NCI-H2081 treated with DMSO at 0.1 percent for 48 hours (cell line): ENCODE measurements at places on chromosomes 7 and 10.

DNA sequence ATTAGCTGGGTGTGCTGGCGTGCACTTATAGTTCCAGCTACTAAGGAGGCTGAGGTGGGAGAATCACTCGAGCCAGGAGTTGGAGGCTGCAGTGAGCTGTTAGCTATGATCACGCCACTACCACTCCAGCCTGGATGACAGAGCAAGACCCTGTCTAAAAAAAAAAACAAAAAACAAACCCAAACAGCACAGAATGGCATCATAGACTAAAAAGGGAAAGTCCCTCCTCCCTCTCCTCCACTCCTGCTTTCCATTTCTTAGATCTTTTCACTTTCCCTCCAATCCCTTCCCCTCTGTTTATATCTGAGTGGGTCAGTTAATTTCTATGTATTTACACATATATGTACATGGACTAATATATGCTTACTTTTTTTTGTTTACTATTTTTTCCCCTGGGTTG is 10.4 kb upstream of the PIP4K2A start:
- DNase-seq: no peak

GRCh38 chr10:103767756-103768155 is 87.6 kb downstream of the SH3PXD2A start:
- no peak for DNase-seq

GRCh38 chr10:123069246-123069986 is 60.6 kb downstream of the ACADSB start:
- DNase-seq: no peak

DNA sequence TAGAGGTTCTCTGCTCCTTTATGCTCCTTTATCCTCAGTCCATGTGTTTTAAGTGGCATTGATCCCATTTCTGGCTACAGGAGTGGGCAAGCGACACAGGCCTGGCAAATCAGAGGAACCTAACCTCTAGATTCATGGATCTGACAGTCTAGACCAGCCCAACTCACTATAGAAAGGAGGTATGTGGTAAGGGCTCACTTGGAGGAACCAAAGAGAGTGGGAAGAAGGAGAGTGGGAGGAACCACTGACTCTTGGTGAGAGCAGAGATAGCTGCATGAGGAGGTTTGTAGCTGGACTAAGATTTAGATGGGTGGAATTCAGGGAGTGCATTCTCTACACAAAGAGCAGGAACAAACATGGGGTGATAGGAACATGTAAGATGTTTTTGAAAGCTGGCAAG is 11.6 kb upstream of the FRAT1 start:
- DNase-seq: no peak

DNA sequence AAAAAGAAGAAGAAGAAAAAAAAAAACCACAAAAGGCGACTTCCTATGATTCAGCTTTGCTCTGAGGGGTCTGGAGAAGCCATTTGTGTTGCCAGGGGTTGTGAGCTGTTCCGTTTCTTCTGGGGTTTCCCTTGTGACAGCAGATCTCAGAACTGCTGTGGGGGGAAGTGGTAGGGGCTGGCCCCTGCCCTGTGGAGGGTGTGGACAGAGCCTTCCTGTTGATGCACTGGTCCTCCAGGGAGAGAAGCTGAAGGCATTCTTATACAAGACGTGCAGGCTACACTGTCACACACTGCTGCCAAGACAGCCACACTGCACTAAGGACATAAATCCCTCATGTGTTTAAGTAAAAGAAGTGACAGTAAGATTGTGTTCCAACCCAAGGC is 17.3 kb upstream of the CSGALNACT2 start:
- DNase-seq: no peak

DNA sequence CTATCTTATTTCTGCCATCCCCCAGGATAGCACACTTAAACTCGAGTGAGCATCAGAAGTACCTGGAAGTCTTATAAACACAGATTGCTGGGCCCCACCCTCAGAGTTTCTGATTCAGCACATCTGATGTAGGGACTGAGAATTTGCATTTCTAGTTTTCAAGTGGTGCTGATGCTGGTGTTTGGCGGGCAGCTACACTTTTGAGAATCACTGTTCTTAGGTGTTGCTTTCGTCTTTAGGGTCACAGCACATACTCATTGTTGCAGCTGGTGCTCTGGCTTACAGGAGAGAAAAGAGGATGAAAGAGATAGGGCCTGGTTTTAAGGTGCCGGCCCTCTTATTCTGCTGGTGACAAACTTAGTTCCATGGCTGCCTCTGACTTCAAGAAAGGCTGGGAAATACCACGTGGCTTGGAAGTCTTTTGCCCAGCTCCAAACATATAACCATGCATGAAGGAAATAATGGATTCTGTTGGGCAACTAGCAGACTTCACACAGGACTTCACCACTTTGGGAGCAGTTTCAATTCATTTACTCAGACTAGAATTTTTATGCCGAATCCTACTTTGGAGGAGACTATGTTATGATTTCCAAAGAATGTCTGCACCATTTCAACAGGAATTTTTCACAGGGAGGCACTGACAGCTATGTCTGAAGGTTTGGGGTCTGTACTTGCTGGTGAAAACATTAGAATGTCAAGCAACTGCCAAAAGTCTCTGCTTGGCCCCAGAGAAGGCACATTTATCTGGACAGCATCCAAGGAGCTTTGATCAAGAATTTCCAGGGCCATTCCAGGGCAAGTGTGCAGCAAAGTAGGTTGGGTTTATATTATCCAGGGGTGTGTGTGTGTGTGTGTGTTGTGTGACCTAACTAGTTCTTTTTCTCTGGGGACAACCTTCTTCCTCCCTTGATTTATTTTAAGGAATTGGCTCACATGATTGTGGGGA is 6.9 kb upstream of the MINDY4 start:
- no peak for DNase-seq

- no peak for DNase-seq
These were observed 5.1 kb downstream of the LDB1 start for GRCh38 chr10:102114861-102115618.

DNA sequence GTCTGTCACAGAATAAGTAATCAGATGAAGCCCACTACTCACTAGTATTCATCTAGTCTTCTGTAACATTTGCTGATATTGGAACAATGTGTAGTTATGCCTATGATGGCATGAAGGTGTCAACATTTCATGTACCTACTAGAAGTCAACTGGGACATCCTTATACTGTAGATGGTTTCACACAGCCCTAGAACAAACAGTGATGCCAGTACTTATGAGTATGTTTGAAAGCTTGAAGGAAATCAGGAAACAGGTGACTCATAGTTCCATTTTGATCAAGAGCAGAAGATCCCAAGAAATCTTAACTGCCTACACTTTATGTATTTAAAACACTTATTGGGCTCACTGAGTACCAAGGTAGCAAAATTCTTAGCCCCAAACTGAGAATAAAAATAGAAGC is 1519.6 kb downstream of the REEP3 start:
- DNase-seq: no peak

- no peak for DNase-seq
These were observed 997 bp downstream of the WDR37 start for GRCh38 chr10:1057106-1057657.

DNA sequence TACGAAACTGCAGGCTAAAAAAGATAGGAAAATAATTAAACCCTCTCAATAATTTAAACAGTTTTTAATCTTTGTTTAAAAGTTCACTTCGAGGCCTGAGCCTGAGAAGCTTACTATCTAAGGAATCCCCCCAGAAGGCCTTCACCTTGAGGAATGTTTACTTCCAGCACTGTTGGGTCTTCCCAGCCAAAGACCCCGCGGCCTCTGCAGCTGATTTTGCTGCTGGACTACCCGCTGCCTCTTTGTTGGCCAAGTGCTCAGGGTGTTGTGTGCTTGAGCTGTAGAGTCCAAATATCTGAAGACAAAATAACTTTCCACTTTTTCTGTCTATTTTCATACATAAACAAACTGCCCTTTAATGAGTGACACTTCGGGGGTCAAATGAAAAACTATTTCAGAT is 292.7 kb downstream of the GLRX3 start:
- no peak for DNase-seq

DNA sequence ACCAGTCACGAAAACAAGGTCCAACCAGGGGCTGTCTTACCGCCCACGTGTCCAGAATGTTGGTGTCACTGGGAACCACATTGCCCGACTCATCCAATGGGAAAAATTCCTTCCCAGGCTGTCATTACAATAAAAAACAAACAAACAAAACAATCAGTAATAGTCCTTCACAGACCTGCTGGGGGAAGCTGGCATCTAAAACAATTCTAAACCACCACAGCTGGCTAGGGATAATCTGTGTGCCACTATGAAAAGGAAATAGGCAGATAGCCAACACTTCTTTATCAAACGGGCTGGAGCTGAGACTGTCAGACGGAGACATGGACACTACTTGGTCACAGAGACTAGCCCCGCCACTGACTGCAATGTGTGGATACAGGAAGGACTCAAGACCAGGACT is 9.2 kb downstream of the AKR1B1 start:
- DNase-seq: no peak

- DNase-seq: no peak
These were observed 62.7 kb upstream of the LRRC4 start for GRCh38 chr7:128093614-128094570.

- DNase-seq: peak; percentile 46
These were observed 316.0 kb upstream of the AOAH start for GRCh38 chr7:37040330-37040729.

DNA sequence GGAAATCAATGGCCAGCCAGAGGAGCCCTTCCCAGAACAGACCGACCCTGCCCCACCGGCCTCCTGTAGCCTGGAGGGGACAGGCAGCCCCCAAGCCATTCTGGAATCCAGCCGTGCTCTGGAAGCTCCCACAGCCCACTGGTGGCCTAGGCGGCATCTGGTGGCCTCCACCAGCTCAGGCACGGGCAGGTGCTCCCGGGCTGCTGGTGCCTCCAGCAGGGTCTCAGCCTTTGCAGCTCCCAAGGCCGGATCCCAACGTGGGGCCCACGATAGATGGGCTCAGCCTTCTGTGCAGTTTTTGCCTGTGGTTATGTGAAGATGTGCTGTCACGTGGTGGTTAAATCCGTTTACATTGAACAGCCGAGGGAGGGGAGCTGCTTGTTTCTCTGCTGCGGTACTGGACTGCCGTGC is 44.4 kb downstream of the JAKMIP3 start:
- DNase-seq: no peak

GRCh38 chr10:112914288-112914952 is 35.6 kb upstream of the TCF7L2 start:
- DNase-seq: no peak

DNA sequence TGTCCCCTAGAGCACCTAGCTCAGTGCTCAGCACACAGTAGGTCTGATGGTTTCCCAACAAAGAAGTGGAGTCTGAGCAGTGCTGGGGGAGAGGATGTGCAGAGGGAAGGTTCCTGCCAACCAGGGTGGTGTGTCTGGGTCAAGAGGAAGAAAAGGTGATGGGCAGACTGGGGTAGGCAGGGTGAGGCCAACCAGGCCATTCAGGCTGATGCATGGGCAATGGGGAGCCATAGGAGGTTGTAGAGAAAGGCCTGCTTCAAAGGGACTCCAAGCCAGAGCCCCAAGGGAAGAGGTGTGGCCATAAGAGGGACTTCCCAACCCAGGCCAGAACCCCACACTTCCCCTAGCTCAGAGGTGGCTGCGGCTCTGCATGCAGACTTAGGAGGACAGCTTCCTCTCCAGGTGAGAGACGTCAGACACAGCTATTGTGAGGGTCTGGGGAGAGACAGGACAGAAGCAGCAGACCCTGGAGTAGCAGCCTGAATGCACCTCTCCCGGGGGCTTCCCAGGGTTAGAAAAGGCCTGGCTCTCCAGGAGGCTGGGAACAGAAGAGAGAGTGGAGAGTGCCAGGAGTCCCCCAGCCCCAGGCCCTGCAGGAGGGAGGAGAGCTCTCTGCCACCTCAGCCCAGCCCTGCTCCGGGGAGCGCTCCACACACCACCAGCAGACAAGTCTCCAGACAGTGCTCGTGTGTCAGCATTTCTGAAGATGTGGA is 87.4 kb upstream of the ZMIZ1 start:
- no peak for DNase-seq

GRCh38 chr7:117077658-117078057 is 124.4 kb downstream of the ST7 start:
- DNase-seq: peak; percentile 55

DNA sequence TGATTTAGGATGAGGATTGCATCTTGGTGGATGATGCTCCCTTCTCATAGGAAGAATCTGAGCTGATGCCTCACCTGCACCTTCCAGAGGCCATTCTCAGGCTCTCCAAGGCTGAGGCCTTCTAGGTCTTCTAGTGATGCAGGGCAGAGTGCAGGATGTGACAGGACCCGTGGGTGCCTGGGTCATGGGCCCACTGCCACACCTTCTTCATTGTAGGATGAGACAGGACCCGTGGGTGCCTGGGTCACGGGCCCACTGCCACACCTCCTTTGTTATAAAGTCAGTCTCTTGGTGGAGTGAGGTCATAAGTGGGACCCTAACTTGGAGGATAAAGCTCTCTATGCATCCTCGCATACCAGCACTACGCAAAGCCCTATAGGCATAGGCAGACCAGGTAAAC is 109.9 kb upstream of the TCERG1L start:
- DNase-seq: no peak

DNA sequence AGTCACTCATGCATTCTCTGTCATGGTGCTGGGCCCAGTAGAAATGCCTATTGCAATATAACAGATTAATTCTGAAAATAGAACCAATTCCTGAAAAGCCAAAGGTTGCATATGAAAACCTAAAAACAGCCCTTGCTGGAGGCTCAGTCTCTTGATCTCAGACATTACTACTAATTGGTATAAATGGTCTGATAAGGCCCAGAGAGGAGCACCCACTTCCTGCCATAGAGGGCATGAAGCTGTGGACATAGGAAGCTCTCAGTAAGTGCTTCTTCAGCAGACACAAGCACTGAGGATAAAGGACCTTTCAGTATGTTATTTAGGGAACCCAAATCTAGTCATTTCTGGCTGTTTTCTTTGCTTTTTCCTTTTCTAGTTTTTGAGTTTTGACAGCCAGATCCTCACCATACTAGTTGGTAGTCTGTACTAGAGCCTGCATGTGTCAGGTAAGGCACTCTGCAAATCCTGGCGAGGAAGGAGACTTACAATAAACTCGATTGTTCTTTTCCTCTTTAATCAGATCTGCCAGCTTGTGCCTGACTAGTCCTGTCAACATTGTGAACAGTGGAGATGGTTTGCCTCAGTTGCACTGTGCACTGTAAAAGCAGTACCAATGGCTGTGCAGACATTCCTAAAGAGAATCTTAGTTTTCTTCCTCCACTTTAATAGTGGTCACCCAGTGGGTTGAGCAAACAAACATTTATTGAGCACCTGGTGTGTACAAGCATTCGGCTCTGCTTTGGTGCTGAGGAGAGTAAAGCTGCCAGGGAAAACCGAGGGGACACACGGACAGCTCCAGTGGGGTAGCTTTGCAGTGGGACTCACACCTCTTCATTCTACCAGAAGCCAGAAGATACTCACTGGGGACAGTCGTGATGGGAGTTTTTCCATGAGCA is 140.9 kb downstream of the CHN2 start:
- DNase-seq: no peak

DNA sequence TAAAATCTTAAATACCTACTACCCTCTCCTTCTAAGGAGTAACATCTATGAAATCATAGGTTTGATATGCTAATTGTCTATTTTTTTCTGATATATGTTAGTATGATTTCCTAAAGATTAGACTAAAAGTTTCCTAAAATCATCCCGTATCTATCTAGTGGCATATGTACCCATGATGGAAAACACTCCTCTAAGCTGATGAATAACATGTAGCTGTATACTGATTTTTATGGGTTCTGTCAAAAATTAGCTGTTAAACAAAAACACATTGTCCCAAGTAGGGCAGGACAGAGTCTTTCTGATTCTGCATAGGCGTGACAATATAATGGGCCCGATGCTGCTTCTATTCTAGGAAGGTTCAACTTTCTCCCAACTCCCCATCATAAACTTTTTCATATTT is 79.9 kb downstream of the ADAM22 start:
- no peak for DNase-seq
